ENCODE measurements at places on chromosomes 6 and 20.
A peak's percentile ranks its signal among the peaks of the same experiment; 100 is the strongest.

DNA sequence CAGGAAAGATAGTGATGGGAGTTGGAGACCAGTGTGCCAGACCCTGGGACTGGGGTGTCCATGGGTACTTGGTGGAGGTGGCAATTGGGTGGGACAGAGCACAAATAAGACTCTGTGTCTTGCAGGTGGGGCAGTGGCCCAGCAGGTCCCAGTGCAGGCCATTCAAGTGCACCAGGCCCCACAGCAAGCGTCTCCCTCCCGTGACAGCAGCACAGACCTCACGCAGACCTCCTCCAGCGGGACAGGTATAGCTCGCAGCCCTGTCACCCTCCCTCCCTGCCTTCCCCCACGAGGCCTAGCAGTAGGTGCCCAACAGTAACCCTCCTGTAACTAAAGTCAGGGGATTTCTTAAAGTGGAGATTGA lies 5.3 kb downstream of the SRF start:
- no peak for DNase-seq

DNA sequence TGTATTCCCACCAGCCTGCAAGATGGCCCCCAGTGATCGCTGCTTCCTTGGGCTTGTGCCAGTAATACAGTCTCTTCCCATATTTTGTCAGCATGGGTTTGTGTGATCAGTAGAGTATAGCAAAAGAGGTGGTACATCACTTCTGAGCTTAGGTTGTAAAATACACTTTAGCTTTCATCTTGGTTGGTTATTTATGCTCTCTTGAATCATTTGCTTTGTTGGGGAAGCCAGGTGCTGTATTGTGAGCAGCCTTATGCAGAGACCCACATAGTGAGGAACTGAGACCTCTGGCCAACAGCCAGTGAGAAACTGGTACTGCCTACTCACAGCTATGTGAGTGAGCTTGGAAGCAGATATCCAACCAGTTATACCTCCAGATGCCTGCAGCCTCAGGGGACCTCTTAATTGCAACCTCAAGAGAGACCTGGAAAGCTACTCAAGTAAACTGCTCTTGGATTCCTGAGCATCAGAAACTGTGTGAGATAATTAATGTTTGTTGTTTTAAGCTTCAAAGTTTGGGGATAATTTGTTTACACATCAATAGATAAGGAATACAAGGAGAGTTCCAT lies 229.3 kb downstream of the FARS2 start:
- DNase-seq, result no peak

GRCh38 chr6:20669571-20670314 lies 135.5 kb downstream of the CDKAL1 start:
- no peak for DNase-seq

- DNase-seq, result no peak
These were observed 803 bp upstream of the ADGRG6 start for GRCh38 chr6:142300758-142301650.

DNA sequence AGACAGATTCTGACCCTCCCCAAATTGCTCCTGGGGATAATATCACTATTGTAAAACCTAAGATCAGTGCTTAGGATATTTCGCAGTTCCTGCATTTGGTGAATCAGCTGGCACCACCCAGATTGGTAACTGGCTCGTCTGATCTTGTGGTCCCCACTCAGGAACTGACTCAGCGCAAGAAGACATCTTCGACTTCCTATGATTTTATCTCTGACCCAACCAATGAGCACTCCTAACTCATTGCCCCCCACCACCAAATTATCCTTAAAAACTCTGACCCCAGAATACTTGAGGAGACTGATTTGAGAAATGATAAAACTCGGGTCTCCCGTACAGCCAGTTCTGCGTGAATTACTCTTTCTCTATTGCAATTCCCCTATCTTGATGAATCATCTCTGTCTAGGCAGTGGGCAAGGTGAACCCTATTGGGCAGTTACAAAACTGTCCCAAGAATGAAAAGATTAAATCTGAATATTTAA lies 55.7 kb upstream of the PRND start:
- no peak for DNase-seq

GRCh38 chr6:85360794-85361642 lies 88.9 kb upstream of the NT5E start:
- peak; percentile 91 for DNase-seq

DNA sequence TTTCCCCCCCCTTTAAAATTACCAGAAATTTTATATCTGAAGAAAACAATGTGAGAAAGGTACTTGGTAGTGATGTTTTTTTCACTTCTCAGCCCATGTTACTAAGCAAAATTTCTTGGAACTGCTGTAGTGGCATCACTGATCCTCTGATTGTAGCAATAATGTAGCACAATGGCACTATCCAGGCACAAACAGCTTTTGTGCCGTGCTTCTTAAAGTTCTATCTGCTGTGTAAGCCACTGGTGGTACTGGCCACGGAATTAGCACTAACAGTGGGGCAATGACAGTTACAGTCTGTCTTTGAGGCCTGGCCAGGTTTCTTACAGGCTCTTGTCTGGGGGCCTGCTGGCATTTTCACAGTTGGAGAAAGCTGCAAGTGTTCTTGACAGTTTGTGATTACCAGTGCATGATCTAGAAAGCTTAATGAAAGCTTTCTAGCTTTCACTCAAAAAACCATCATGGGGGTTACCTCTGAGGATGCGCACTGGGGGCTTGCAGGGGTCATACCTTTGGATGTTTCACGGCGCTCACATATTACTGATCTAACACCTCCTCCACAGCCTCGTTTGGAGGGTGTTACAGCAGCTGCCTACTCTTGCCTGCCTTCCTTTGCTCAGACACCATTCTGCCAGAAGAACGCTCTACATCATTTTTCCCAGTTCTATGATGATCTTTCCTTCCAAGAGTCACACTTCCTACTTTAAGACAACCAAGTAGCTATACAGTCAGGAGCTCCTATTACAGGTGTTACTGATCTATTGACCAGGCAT lies 58.4 kb upstream of the ARMH2 start:
- DNase-seq, result no peak
